ENCODE measurements at places on chromosomes 7 and 10.

DNA sequence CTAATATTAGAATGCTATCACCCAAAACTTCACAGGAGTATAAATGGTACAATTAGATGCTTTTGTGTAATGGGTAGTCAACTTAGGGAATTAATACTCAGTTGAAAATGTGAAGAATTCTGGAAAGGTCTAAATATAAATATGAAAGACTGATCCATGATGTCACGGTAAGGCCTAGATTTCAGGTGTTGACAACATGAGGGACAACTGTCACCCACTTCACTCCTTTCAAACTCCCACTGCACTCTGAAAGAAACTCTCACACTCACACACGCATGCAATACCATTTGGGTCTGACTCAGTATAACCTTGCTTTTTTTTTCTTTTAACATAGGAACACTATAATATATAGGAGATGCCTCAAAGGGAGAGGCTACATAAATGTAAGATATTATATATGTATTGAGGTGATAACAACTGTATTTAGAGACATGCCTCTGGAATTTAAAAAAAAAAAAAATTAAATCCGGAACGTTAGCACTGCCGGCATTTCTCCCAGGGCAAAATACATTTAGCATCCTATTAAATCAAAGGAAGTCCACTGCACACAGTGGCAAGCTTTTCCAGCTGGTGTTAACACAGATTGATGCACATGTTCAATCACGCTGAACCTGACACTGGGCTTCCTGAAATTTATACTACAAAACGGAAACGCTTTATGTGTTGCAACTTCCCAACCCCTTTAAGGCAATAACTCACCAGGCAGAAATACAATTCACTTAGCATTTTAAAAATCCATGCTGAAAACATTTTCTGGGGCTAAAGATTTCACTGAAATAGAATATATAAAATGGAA is 74.9 kb downstream of the RSU1 start:
- no peak for DNase-seq

- no peak for DNase-seq
These were observed 8.0 kb downstream of the STAG3 start for GRCh38 chr7:100185726-100186125.

- no peak for DNase-seq
These were observed 1.8 kb downstream of the WDR37 start for GRCh38 chr10:1058017-1058416.

DNA sequence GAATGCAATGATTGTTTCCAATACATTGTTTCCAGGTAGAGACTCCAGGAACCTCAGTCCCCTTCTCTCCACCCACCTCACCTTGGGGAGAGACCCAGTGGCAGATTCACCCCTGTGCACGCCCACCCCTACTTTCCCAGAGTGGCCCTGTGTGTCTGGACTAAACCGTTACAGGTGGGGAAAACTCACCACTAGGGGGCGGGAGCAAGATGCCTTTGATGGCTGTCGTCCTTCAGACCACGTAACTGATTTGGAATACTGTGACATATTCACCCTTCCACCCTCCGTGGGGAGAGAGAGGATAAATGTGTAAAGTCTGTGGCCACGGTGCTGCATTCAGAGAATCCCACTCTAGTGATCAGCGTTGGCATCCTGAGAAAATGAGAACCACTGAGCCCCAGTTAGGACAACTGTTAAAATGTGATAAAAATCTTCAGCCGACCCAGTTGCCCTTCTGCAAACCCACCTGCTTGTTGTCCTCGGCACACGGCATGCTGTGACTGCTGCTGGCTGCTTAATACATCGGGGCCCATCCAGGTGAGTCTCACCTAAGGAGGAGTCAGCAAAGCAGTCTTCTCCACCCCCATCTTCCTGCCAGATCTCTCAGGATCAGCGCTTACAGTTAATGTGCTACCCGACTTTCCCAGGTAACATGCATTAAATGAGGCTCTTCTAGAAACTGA is 41.5 kb upstream of the NMT2 start:
- peak; percentile 30 for DNase-seq

DNA sequence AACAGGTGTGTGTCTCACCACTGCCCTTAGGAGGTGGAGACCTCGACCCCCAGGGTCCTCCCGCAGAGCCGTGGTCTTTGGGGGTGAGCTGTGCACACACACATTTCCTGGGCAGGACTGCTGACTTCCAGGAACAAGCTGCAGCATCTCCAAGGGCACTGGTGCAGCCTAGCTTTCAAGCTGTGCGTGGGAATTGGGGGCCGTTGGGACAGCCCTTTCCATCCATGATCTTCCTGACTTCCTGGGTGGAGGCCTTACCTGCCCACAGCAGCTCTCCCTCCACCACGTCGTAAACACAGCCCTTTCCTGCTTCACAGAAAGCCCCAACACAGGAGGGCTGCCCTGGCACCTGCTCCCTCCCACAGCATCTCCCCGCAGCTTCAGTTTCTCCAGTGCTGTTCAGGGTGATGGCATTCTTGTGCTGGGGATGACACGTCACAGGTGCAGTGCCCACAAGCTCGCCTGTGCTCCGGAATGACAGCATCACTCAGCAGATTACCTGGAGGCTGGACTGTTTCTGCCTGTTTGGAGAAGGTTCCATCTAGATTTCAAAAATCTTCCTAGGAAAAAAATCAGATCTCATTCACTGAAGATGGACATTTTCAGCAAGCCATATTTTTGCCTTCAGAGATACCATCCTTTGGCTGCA is 208.0 kb upstream of the PPP2R2D start:
- DNase-seq, result no peak

- no peak for DNase-seq
These were observed 108.1 kb downstream of the GLRX3 start for GRCh38 chr10:130244031-130244927.

GRCh38 chr7:98229441-98229840 is 18.2 kb downstream of the BHLHA15 start:
- DNase-seq, result no peak

GRCh38 chr7:44471436-44471835 is 19.0 kb downstream of the NUDCD3 start:
- no peak for DNase-seq

DNA sequence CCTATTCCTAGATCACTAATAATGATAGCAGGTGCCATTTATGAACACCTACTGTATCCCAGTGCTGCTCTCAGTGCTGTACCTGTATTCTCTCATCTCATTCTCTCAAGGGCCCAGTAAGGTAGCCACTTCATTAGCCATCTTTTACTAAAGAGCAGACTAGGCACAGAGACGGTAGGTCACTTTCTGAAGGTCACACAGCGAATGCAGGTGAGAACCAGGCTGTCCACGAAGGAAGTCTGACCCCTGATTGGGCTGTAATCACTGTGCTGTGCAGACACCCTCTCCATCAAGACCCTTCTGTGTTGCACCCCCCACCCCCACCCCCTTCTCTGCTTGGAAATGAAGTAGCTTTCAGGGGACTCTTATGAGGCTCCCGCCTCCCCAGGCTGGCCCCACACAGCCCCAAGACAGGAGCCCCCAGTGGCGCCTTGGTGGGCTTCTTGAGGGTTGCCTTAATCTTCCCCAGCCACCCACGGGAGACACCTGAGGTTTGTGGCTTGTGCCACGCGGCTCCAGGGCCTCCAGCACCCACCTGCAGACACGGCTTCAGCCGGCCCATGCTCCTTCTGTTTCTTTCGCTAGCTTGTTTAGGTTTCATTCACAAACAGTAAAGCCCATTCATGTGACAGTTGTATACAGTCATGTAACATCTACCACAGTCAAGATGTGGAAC is 81.7 kb upstream of the FAM20C start:
- no peak for DNase-seq

GRCh38 chr7:118689403-118689802 is 464.9 kb downstream of the ANKRD7 start:
- DNase-seq, result no peak

GRCh38 chr10:23408330-23408976 is 30.4 kb upstream of the OTUD1 start:
- no peak for DNase-seq

- no peak for DNase-seq
These were observed 58.1 kb upstream of the MSMB start for GRCh38 chr10:46104071-46104585.

DNA sequence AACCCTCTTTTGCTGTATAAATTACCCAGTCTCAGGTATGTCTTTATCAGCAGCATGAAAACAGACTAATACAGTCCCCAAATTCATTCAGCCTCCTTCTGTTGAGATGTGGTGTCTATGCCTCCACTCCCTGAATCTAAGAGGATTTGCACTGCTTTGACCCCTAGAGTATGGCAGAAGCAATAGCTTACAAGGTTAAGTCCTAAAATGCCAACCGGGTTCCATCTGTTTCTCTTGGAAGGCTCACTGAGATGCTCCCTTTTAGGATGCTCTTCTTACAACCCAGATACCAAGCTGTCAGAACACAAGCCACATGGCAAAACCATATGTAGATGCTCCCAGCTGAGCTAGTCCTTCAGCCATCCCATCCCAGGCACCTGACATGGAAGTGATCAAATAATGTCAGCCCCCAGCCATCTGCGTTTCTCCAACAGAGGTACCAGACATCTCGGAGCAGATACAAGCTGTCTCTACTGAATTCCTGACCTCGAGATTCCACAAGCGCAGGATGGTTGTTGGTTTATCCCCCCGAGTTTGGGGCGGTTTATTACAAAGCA is 20.2 kb downstream of the CALN1 start:
- DNase-seq, result no peak

DNA sequence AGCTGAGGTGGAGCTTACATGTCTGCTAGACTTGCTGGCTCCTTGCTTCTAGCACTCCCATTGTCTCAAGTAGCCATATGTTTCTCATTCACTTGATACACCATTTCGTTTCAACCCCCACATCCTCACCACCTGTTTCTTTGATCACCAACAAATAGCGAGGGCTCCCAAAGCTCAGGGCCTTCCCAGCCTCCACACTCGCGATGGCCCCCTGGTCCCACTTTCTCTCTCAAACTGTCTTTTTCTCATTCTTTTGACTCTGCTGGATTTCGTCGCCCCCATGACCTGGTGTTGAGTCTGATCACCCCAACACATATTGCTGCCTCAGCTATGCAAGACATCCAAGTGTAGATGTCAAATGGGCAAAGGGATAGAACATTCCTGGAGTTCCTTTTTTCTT is 26.0 kb upstream of the SMNDC1 start:
- no peak for DNase-seq

DNA sequence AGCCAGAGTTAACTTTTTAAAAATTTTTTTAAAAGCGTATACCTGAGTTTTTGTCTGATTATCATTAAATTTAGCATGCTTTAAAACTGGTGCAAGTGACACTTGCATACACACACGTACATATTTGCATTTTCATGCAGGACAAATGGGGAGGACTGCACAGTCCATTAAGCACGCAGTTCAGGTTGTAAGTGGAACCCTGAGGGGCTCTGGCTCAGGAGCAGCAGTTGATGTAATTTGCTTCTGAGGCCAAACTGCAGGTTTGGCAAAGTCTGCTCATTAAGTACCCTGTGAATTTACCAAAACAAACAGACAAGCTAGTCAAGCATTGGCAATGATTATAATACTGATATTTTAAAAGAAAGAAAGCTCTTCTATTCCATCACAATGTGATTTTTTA is 215.8 kb upstream of the PFKP start:
- DNase-seq, result no peak

DNA sequence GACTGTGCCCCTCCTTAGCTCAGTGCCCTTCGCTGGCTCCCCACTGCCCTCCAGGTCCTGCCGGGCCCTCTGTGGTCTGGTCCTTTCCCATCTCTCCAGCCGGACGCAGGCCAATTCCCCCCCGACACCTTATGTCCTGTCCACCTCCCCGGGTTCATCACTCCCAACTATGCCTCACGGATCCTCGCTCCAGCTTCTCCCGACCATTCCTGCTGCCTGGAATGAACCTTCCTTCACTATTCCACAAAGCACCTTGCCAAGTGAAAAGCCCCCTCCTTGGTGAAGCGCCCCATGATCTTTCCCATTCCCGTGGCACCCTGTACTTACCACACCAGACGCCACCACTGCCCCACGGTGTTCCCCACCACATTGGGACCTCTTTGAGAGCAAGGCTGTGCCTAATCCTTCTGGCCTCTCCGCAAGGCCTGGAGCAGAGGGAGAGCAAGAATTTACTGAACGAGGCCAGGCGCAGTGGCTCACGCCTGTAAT is 47.2 kb downstream of the TMEM270 start:
- DNase-seq, result no peak

DNA sequence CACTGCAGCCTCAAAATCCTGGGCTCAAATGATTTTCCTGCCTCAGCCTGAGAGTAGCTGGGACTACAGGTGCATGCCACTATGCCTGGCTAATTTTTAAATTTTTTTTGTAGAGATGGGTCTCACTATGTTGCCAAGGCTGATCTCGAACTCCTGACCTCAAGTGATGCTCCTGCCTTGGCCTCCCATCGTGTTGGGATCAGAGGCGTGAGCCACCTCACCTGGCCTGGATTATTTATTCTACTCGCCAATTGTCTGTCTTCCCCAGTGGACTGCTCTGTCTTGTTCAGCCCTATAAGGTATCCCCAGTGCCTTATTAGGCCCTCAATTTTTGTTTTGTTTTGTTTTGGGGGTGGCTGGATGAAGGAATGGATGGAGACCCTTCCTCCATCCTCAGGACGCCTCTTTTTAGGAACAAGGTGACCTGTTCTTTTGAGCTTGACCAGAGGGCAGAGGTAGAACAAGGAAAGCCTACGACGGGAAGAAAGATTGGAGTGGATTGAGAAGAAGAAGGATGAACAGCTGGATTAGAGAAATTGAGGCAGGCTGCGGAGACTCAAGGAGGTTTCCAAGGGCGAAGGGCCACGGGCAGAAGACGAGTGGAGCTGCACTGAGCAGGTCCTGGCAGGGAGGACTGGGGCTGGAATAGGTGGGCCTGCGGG is 541 bp upstream of the DENND10 start:
- DNase-seq, result no peak

DNA sequence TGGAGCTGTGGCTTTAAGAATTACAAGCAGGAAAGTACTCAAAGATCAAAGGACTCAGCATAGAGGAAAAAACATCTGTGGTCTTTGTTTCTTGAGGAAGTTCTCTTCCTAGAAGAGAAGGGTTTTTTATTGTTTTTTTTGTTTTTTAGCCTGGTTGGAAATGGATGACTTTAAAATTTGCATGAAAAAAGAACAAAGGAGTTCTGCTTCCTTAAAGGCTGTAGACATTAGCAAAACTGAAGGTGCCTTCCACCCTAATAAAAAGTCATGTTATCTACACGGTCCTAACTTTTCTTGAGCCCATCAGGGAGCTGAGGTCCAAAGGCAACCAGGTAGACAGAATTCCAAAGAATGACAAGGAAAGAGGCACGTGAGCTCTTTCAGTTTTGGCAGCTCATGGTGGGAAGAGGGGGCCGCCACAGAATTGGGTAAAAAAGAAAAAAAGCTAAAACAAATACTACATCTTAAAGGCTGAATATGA is 356.6 kb downstream of the SH2D4B start:
- DNase-seq, result no peak

GRCh38 chr7:69903410-69903809 is 305.1 kb downstream of the AUTS2 start:
- no peak for DNase-seq

GRCh38 chr7:63899691-63900393 is 98.8 kb upstream of the ZNF722 start:
- no peak for DNase-seq

- DNase-seq, result no peak
These were observed 630 bp upstream of the VSTM4 start for GRCh38 chr10:49115796-49116508.

Measured in GM18507 (cell line).